ENCODE measurements at places on chromosomes 2 and 18.

GRCh38 chr2:120654381-120655134 is 81.1 kb upstream of the GLI2 start:
- no peak for DNase-seq

GRCh38 chr2:138215958-138216357 is 251.7 kb downstream of the HNMT start:
- DNase-seq: no peak

DNA sequence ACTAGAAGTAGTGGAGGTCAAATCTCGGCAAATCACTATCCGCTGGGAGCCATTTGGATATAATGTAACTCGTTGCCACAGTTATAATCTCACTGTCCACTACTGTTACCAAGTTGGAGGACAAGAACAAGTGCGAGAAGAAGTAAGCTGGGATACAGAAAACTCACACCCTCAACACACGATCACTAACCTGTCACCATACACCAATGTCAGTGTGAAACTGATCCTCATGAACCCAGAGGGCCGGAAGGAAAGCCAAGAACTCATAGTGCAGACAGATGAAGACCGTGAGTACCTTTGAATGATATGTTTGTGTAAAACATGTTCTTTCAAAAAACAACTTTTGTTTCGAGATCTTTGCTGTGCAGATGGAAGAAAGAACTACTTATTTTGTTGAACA is 502.6 kb downstream of the PTPRM start:
- DNase-seq: no peak

DNA sequence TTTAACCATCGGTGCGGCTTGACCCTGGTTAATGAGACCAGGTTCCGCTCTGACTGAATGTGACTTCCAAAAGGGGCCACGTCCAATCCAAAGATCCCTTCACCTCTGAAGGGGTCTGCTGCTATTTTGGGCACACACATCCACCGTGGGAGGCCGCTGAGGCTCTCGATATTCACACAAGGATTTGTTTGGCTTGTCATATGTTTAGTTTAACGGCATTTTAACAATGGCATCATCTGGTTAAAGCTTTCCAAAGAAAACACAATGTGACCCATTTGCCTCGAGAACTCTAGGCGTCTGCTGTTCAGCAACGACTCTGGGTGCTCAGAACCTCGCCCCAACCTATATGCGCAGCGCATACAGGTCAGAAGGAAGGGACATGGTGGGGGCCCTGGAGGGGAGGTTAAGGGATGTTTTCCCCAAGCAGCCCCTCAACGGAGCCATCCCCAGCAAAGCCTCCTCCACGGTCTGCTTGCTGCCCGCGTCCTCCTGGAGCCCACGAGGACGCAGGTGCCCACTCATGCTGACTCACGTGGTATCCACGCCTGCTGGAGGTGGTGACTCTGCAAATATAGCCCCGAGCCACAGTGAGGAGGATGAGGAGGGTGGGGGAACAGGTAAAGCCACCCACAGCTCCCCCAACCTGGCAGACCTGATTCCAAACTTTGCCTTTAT is 260.3 kb downstream of the HDAC4 start:
- no peak for DNase-seq

GRCh38 chr2:43007901-43008300 is 215.5 kb upstream of the HAAO start:
- no peak for DNase-seq

- no peak for DNase-seq
Measured at GRCh38 chr2:186349508-186349907, 136.6 kb upstream of the ZC3H15 start.

DNA sequence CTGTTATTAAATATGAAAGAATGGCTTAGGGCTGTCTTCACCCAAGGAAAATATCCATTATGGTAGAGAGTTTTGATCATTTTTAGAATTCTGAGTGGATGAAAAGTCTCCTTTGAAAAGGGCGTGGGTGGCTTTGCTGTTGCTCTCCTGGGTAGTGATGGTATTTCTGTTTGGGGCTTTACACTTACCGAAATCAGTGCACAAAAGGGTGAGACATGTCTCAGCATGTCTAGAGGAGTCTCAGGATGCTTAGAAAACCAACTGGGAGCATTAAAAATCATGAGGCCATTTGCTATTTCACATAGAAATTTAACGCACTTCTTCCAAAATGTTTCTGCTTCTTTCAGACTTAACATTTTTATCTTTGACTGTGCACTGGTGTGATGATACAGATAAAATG is 49.6 kb downstream of the ZCCHC2 start:
- DNase-seq: no peak

DNA sequence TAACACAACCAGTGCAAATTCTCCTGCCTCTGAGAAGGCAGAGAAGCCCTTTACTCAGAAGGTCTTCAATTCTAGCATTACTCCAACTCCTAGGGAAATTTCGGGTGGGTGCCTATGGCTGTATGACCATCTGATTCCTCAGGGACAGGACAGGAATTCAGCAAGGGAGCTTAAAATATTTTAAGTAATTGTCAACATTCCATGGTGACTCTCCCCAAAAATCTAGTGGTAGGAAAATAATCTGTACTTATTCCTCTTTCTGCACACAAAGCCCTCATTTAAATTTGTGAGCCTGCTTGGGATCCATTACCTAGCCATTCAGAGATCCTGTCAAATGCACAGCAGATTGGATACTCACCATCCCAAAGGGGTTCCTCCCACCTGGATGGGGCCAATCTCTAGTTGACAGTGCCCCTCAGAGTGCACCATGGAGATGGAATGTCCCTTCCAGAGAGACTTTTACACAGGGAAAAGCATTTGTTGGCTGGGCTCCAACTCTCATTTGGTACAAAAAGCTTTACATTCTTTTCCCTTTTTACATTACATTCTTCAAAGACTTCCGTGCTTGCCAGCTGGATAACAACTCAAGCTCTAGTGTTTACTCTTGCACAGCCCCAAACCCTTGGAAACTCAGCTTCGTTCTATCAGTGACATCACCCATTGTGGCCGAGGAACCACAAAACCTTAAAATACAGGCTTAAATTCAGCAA is 3.1 kb upstream of the TMEM150A start:
- DNase-seq: peak; percentile 11

DNA sequence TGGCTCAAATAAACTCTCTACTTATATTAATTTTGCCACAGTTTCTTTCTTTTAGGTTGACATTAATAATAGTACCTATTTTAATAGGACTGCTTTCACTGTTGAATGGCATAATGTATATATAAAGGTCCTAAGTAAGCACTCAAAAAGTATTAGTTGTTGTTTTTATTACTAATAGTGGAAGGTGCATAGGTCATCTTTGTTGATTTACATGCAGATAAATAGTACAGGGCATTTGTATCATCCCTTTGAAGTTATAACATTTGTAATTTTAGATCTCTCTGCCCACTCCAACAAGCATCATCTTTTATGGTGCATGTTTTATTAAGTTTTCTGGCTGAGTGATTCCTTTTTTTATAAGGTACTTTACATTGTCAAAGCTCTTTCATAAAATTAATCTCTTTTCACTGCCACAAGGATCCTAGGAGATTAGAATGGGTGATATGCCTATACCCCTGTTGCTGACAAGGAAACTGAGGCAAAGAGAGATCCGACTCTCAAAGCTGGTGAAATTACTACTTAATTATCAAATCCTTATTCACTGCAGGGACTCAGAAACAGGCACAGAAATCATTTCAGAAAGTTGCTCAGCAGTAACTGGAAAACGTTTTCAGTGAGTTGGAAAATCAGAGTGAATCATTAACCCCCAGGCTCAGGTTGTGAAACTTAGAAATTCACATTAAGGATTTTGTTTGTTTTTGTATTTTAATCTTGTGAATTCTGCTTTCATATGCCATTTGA is 299.6 kb downstream of the AGPS start:
- no peak for DNase-seq

- no peak for DNase-seq
Measured at GRCh38 chr2:178716394-178716793, 90.8 kb downstream of the TTN start.

GRCh38 chr18:30652387-30652786 is 390.2 kb downstream of the DSC3 start:
- DNase-seq: no peak

- DNase-seq: no peak
Measured at GRCh38 chr18:31581498-31582197, 10.0 kb upstream of the TTR start.

DNA sequence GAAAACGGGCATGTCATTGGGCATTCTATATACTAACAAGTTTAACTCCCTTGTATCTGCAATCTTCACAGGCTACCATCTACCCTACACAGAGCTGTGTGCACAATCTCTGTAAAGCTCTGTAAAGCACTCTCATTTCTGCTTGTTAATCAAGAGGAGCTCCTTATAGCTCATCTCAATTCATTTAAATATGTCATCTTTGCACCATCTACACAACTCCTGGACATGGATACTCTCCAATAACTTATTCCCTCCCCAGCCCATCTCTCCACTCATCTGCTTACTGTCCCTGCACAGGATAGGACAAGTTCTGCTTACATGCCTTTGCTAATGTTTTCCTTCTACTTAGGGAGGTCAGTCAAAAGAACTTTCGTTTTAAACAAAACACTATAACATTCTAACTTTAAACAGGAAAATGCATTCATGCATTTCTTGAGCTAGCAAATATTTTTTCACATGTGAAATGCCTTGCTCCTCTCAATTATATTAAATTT is 61.4 kb downstream of the DPP4 start:
- DNase-seq: no peak

- peak; percentile 47 for DNase-seq
Measured at GRCh38 chr2:158795195-158795924, at the start of gene DAPL1. Gene DAPL1 (plus strand): TSS chr2:158795317. CDS start chr2:158795373, 56 bp downstream.

GRCh38 chr2:239162141-239162821 is 238.5 kb downstream of the HDAC4 start:
- DNase-seq: no peak

GRCh38 chr18:61196750-61197149 is 136.5 kb upstream of the CDH20 start:
- DNase-seq: no peak

GRCh38 chr2:138306626-138307025 is 194.9 kb upstream of the SPOPL start:
- DNase-seq: no peak

- DNase-seq: no peak
Measured at GRCh38 chr2:160208655-160209515, 8.8 kb upstream of the ITGB6 start.

DNA sequence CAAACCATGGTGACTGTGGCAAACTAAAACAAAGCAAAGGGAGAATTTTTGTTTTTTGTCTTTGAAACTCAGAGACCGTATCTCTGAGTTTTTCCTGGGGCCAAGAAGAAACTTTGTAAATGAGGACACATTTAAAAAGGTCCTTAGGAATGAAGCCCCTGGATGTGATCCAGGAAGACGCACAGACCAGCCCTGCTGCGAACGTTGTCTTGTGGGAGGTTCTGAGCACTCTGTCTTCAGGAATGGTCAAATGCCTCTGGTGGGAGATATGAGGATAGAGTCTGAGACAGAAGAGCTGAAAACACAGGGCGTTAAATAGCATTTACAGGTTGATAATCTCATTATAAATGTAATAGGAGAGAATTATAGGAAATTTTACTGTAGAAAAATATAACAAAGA is 893.5 kb upstream of the KLHL29 start:
- no peak for DNase-seq

- DNase-seq: no peak
Measured at GRCh38 chr2:55500025-55500424, 19.5 kb upstream of the CFAP36 start.

DNA sequence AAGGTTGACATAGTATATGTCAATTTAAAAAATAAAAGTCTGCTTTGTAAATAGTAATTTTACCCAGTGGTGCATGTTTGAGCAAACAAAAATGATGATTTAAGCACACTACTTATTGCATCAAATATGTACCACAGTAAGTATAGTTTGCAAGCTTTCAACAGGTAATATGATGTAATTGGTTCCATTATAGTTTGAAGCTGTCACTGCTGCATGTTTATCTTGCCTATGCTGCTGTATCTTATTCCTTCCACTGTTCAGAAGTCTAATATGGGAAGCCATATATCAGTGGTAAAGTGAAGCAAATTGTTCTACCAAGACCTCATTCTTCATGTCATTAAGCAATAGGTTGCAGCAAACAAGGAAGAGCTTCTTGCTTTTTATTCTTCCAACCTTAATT is 78.6 kb upstream of the CSRNP3 start:
- no peak for DNase-seq

GRCh38 chr2:11856095-11856494 is 109.7 kb downstream of the LPIN1 start:
- no peak for DNase-seq

DNA sequence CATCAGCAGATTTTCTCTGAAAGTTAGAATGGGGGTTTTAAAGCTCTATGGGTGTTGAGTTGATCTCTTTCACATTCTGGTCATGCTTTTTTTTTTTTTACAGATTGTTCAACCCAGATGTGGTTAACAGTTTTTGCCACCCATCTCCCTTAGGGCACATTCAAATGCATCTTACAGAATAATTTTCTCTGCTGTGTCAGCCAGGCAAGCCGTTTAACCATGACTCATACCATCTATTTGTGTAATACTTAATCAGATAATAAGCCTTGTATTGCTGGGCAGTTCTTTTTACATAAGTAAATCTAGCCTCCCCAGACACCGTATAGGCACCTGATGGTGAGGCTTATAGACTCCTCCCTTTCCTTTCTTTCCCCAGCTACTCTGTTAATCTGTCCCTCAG is 62.0 kb downstream of the TGIF1 start:
- DNase-seq: no peak

- no peak for DNase-seq
Measured at GRCh38 chr2:234968631-234969305, 17.0 kb downstream of the SH3BP4 start.

- DNase-seq: no peak
Measured at GRCh38 chr18:78972930-78973331, 6.7 kb upstream of the SALL3 start.

DNA sequence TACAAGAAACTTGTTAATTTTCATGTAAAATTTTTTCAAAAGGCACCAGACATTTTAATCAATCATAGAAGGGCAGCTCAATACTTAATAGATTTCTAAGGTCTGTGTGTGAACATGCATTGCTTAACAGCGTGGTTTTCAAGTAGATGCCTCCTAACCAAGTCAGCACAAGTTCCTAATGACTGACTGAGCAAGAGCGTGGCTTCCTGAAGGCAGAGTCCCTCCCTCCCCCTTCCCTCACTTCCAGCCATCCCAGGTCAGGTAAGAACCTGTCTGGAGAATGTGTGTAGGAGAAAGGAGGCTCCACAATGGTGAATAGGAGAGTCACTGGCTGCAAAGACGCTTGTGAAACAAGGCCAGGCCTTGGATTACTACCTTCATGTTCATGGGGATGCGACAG is 33.5 kb upstream of the DAPL1 start:
- DNase-seq: no peak

DNA sequence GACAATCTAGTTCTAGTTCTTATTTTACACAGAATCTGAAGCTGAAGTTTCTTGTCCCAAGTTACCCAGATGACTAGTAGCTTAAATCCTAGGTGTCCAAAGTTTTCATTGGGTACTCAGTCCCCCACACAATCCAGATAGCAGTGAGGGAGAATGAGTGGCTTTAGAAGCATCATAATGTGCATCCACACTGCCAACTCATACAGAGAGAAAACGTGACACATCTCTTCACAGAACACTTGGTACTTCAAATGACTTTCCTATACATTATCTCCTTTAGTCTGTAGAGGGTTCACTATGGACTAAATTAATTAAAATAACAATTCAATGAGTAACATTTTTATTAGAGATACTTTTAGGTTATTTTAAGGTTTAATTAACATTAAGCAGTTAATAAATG is 45.2 kb downstream of the STRADB start:
- no peak for DNase-seq

- DNase-seq: no peak
Measured at GRCh38 chr18:35426786-35427185, 49.6 kb upstream of the ZNF396 start.

GRCh38 chr2:223724861-223725260 is 112.5 kb downstream of the AP1S3 start:
- no peak for DNase-seq

GRCh38 chr2:207103132-207103531 is 62.6 kb downstream of the KLF7 start:
- DNase-seq: no peak
